NCI-H146 (cell line): ENCODE measurements at places on chromosomes 13 and 19.

GRCh38 chr13:76067850-76068249 lies 431.7 kb downstream of the LMO7 start:
- DNase-seq = no peak

- no peak for DNase-seq
Observed at GRCh38 chr13:74444161-74444571, 310.0 kb upstream of the KLF12 start.

DNA sequence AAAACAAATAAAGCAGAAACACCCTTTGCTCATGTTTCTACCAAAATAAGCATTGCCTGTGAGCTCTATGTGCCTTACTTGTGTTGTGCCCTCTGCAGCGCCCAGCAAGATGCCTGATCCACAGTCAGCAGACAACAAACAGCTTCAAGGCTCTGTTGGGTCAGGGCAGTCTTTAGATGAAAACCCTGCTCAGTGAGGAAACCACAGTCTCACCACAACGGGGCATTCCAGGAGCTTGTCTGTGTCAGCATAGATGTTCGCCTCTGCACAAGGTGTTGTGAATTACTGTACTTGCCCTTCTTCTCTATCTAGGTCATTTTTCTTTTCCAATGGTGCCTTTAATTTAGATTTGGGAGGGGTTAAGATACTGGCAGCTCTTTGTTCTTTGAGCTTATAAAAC lies 251.9 kb downstream of the COL4A1 start:
- DNase-seq = no peak

DNA sequence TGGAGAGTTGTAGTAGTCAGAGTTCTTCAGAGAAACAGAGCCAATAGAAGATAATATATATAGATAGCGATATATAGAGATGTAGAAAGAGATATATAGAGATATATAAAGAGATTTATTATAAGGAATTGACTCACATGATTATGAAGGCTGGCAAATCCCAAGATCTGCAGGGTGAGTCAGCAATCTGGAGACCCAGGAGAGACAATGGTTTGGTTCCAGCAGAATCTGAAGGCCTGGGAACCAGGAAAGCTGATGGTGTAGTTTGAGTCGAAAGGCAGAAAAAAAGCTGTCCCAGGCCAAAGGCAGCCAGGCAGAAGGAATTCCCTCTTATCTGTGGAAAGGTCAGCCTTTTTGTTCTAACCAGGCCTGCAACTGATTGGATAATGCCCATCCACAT lies 194.1 kb downstream of the NUFIP1 start:
- DNase-seq = no peak

DNA sequence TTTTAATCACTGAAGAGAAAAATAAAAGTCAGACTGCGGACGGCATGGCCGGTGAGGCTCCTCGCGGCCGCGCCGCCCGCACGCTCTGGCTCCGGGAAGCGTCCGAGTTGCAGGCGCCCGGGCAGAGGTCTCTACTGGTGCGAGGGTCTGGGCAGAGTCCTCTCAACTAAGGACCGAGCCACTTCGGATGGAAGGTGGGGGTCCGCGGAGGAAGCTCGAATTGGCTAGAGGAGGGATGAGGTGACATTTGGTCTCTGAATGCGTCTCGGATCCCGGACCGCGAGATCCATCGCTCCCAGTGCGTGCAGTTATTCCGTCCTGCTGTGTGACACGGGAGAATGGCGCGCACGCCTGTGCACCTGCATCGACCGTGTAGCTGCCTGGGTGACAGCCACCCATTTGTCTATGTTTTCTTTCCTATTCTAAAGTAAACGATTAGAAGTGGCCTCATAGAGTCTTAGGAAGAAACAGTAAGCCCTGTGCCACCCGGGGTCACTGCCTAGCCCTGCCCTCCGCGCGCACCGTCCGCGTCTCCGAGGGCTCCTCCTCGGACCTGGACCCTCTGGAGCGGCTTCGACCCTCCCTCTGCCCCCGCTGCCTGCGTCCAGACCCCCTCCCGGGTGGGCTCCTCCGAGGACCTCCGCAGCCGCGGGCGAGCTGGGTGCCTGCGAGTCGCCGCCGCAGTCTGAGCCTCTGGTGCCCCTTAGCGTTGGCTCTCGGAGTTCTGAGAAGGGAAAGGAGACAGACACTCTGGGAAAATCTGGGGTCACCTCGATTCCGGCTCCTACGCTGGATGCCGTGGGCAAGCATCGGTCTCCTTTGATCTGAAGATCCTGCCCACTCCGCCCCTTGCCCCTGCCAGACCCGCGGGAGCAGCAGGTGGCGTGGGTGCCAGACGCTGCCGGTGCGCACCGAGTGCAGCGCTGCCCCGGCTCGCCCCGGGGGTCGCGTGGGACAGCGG lies 347.4 kb downstream of the LIG4 start:
- DNase-seq = peak; percentile 24

GRCh38 chr13:94674609-94675348 lies 37.6 kb downstream of the SOX21 start:
- peak; percentile 86 for DNase-seq

DNA sequence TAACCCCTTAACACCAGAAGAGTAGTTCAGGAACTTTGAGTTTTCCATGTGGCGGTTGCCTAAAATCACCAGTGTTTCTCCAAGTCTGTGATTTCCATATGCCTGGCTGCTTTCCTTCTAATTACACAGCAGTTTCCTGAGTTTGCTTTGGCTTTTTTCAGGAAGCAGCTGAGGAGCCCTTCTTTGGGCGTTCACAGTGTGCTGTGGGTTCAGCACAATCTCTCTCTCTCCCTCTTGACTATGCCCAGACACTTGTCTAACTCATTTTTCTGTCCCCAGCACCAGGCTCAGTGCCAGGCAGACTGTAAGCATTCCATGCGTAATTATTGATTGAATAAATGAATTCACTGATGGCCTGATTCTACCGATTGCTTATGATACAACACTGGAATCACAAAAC lies 19.7 kb downstream of the SCEL start:
- DNase-seq = no peak

- DNase-seq = no peak
Observed at GRCh38 chr19:38711726-38712153, 32.5 kb downstream of the CAPN12 start.

DNA sequence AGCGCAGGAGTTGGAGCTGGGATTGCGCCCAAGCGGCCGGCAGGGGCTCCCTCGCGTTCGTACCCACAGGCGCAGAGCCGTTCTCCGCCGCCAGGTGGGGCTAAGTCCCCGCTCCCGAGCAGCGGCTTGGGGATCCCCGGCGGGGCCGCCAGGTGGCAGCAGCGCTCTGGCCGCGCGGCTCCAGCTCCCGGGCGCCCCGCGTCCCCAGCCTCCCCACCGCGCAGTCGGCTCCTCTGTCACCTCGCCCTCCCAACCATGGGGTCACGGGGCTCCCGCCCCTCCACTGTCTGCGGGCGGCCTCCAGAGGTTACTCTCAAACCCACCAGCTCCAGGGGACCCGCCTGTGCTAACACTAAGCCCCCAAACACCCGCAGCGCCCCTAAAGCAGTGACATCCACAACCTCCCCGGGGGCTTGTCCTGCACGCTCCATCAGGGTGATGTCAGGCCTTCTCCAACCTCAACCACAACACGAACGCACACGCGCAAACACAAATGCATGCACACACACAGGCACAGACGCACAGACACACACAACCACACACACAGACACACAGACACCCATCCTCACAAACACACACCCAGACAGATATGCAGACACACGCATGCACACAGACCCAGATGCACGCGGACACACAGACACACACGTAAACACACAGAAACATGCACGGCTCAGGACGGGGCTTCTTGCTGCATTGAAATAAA lies 18.4 kb upstream of the KCTD15 start:
- peak; percentile 56 for DNase-seq

DNA sequence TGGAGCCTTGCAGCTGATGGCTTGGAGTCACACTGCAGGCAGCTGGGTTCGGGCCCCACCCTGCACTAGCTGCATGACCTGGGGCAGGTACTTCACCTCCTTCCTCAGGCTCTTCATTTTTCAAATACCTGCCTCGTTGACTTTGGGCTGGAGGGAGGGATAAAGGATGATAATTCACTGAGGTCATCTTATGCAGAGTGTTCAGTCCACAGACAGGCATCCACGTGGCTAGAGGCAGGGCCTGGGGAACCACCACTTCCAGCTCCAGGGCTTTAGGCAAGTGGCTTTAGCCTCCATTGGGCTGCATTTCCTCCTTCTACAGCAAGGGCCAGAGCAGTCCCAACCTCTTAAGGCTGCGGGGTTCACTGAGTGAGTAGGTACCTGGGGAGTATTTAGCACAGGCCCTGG lies 84.8 kb downstream of the SIPA1L3 start:
- no peak for DNase-seq

DNA sequence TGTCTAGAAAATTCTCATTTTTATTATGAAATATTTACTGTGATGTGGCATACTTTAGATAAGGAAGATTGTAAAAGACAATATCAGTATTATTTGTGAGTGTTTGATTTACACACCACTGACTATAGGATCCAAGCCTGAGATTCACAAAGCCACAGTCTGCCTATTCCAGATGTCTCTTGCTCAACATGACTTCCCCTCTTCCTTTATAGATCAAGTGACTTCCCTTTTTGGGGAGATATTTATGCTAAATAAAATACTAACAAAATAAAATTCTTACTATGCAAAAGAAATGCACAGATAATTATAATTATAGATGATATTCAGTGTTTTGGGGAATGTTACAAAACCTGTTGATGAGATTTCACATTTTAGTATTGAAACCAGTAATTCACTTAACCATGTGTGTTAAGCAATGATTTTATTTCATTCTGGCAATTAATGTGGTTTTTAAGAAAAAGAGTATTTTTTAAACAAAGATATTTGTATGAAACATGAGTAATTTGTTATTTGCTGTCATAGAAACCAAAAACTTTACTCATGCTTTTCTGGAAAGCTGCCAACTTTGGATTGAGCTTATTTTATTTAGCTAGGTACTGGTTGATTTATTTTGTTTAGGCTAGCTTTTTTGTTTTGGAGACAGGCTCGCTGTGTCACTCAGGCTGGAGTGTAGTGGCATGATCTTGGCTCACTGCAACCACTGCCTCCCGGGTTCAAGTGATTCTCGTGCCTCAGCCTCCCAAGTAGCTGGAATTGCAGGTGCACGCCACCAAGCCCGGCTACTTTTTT lies 13.7 kb upstream of the GPR183 start:
- no peak for DNase-seq

GRCh38 chr19:425056-425455 lies 16.1 kb upstream of the C2CD4C start:
- no peak for DNase-seq

DNA sequence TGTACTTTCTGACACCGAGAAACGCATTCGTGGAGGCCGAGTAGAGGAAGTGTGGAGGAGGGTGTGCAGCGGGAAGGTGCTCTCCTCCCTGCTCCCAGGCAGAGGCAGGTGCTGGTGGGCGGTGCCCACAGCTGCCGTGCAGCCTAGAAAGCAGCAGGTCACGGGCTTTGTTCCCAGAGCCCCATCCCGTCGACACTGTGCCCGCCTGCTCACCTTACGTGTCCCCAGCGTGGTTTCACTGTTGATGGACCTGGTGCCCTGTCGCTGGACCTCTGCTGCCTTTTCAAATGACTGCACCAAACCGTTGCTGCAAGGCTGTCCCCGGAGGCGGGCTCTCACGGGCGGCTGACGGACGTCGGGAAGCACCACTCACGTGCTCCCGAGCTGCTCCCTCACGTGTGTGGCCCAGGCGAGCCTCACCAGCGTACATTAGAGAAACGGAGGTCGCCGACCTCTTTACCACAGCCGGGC lies 20.8 kb downstream of the PLEKHJ1 start:
- no peak for DNase-seq

DNA sequence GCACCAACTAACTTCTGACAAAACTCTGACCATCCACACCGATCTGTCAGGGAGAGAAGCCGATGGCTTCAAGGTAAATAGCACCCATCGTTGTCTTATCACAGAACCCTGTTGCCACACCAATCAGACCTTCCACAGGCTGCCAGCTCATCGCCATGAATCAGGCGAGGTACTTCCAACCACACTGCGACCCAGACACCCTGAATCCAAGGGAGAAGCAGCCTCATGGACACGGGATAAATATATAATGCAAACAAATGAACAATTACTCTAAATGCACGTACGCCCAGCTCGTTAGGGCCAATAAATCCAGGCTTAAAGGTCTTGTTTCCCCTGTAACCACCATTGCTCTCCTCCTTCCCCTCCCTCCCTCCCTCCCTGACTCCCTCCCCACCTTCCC lies 20.8 kb downstream of the RANBP3 start:
- peak; percentile 56 for DNase-seq
